ENCODE measurements at places on chromosomes 6 and 20. TPM values are rescaled to one million over a fixed set of nuclear protein-coding genes. Genes with fewer than 3 reads are reported as not detected.

The GSTA2 gene
- not detected for total RNA-seq

The BTNL2 gene
- total RNA-seq, result not detected

The TUBB2B gene
- not detected for total RNA-seq

The MYL9 gene
- 1.7 TPM for total RNA-seq

The SAMD3 gene
- 79.7 TPM for total RNA-seq

The TRIM15 gene
- total RNA-seq, result not detected
